ENCODE measurements at places on chromosomes 6 and 20.

DNA sequence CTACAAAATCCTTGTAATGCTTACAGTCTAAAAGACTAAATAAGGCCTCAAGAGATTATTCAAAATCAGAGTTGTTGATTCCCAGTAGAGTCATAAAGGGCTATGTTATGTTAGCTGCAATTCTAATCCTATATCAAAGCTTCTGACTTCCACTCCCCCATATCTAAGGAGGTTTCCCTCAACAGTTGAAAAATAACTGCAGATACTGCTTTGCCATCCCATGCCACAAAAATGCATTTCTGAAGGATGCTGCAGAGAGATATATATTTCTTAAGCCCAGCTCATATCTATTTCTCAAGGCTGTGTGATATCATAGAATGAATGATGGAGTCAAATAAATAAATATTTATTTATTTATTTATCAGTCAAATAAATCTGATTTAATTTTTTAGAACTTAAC is 332.3 kb downstream of the LAMA2 start:
- DNase-seq, result no peak

DNA sequence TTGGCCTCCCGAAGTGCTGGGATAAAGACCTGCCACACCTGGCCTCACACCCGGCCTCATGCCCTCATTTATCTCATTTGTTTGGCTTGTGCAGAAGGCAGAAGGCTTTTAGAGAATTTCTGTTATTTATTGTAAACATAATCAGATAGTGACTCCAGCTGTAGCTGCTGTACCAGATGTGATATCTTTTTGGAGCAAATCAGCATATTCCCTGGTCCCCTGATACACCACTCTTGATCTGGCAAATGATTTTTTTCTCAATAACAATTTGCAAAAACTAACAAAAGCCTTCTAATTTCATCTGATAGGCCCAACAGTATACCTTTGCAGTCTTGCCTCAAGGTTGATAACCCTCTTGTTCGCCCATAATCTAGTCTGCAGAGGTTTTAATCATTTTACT is 26.5 kb upstream of the TULP1 start:
- DNase-seq, result no peak

DNA sequence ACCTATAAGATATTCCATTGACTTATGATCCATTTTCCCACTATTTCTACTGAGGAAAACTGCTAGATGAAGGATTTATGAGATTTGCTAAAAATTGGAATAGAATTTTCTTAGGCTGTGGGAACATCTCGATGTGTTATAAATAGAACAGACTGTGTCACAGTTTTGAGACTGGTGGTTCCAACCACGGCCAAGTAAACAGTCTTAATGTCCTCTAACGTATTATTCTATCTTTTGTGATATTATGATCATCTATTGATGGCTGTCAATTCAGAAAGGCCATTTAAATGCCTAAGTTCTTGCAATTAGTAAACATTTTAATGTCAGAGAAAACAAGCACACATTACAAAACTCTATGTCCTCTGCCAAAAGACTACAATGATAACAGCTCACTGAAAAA is 71.5 kb upstream of the PLN start:
- DNase-seq, result no peak

GRCh38 chr20:408843-409696 is 971 bp downstream of the RBCK1 start:
- DNase-seq, result peak; percentile 21

GRCh38 chr20:62355516-62355877 is 11.6 kb downstream of the LAMA5 start:
- peak; percentile 72 for DNase-seq

DNA sequence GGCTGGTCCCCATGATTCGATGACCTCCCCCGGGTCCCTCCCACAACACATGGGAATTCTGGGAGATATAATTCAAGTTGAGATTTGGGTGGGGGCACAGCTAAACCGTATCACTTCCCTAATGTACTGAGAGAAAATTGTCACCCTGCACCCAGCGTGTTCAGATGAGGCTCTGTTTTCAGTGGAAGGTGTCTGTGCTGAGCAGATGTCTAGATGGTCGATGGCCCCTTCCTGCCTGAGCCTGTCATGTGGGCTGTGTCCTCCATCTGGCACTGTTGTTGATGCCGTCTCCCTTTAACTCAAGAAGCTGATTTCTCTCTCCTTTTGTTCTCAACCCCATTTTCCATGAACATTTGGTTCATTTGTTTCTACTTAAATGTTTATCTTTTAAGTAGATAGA is 37.0 kb downstream of the TMEM181 start:
- DNase-seq, result no peak

- DNase-seq, result peak; percentile 84
Measured at GRCh38 chr20:35619196-35620095, 3.8 kb downstream of the SPAG4 start.

DNA sequence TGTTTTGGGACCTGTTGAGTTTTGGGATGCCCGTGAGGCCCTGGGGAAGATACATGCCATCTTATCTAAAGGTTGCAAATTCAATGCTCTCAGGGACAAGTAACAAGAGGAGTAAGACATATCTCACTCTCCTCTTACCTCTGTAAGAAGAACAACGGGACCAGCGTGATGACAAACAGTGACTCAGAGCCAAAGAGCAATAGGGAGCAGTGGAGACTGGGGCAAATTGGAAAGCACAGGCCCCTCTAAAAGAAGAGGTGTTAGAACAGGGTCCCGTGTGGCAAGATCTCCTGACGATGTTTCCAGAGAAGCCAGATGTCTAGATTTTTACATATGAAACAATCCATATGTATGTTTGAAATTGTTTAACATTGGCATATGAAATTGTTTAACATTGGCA is 11.6 kb downstream of the TP53RK start:
- no peak for DNase-seq

GRCh38 chr6:42211726-42212125 is 5.9 kb downstream of the MRPS10 start:
- DNase-seq, result no peak

DNA sequence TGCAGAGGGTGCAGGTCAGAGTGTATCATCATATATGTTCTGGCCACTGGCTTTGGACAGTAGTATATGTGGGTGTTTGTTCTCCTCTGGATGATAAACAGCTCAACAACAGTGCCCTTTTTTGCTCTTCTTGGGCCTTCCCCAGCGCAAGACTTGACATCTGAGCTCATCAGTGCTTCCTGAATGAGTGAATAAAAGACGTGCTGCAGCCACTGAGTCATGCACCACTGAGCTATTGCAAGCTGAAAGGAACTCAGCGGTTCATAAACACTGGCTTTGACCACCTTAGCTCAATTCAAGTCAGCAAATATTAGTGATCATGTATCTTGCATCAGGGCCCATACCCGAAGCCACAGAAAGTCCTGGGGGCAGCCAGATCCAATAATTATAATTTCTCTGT is 105.3 kb upstream of the KCNG1 start:
- DNase-seq, result peak; percentile 89

DNA sequence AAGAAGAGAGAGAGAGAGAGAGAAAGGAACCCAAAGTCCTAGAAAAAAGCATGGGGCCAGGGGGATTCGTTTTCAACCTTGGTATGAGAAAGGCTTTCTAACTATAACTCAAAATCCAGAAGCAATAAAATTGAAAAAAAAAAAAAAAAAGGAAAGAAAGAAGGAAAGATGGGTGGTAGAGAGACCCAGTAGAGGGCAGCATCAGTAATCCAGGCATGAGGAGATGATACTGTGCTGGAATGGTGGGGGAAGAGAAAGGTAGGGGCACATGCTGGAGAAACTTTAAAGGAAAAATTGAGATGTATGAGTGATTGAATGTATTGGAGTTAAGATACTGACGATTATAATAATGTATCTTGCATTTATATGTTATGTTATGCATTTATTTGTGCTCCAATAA is 1040.7 kb upstream of the FLRT3 start:
- no peak for DNase-seq
